ENCODE measurements at places on chromosomes 1 and 21. TPM values are rescaled to one million over a fixed set of nuclear protein-coding genes. Genes with fewer than 3 reads are reported as not detected.

Gene PRDM16
- 0.33 TPM for total RNA-seq

Gene SFN
- 0.28 TPM for total RNA-seq

Gene OLFML2B
- total RNA-seq = not detected

Gene KCNJ9
- total RNA-seq = not detected

Gene CELA2B
- total RNA-seq = not detected

Gene MTARC1
- total RNA-seq = not detected

Gene PGLYRP4
- total RNA-seq = not detected

Gene CADM3
- not detected for total RNA-seq

Gene ATP5PB
- total RNA-seq = 118 TPM

Gene PDZK1
- not detected for total RNA-seq

Gene HAO2
- total RNA-seq = not detected

Gene SEC16B
- not detected for total RNA-seq

DNA sequence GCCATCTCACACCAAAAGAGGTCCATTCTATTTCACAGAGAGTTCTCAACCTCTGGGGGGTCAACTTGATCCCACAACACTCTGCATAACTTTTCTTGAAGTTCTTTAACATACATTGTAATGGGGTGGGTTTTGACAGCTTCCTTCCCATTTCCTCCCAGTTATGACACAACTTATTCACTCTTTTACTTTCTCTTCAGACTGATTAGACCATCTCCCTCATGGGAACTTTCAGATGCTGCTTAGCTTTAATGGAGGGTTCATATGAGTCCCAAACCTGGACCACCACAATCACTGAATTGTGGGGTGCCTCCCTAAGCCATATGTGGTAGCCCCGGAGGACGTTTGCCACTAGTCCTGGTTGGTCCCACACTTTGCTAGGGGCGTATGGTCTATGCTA, 28.3 kb upstream of the KCNJ15 start:
- no peak for DNase-seq

DNA sequence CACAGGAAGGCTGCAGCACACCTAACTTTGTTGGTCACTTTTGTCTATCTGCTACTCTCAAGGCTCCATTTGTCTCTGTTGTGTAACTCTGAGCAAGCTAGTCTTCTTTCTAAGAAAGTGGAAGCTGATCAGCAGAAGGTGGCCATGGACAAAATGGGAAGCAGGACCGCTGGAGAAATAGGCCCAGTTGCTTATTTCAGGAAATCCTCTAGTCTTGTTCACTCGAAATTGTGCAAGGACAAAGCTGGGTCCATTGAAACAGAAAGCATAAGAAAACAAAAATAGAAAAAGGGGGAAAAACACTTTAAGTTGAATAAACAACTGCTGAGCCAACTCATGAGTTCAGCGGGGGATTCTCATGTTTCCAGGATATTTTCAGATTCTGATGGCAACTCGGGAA, 150.1 kb downstream of the PBX1 start:
- DNase-seq = no peak

- DNase-seq = no peak
Measured at GRCh38 chr1:214445831-214446614, 105.4 kb downstream of the PTPN14 start.

- DNase-seq = no peak
Measured at GRCh38 chr1:13766592-13767564, 66.9 kb downstream of the PRDM2 start.

- DNase-seq = no peak
Measured at GRCh38 chr1:34876406-34876805, 16.9 kb upstream of the SMIM12 start.

- no peak for DNase-seq
Measured at GRCh38 chr1:205291596-205291995, 29.9 kb downstream of the NUAK2 start.

GRCh38 chr21:43355925-43356289, 71.0 kb downstream of the SIK1 start:
- DNase-seq = no peak

GRCh38 chr21:26100573-26100972, 70.0 kb downstream of the APP start:
- no peak for DNase-seq

DNA sequence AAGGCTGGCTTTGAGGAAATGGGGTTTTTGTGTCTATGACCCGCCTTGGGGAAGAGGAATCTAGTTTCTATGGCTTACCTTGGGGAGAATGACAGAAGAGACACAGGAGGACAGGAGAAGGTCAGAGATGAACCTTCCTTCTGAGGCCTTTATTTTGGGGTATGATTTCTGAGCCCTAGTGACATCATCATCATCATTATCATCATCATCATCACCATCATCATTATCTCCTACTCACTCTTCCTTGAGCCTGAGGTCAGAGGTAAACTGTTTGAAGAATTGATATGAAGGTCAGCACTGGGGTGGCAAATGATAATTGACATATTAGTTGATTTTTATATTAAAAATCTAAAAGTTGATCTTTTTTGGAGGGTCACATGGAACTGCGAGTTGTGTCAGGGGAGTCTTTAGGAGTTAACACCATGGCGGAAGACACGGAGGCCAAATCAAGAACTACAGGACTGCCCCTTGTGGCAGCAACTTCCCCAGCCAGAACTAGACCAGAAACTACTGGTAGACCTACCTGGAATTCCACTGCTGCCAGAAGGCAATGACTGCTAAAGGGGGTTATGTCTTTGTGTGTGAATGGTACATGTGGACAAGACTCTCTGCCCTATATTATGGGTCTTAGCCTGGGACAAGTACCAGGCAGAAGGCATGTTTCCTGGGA, 49.8 kb upstream of the WLS start:
- no peak for DNase-seq

GRCh38 chr1:179831852-179832699, 45.5 kb downstream of the TOR1AIP2 start:
- DNase-seq = no peak

- no peak for DNase-seq
Measured at GRCh38 chr1:183733715-183734114, 71.2 kb upstream of the RGL1 start.

GRCh38 chr1:77978969-77979876, at the start of gene FUBP1:
Gene FUBP1 (minus strand): TSS chr1:77979072. CDS start chr1:77979004, 68 bp downstream.
- DNase-seq = peak; percentile 91

DNA sequence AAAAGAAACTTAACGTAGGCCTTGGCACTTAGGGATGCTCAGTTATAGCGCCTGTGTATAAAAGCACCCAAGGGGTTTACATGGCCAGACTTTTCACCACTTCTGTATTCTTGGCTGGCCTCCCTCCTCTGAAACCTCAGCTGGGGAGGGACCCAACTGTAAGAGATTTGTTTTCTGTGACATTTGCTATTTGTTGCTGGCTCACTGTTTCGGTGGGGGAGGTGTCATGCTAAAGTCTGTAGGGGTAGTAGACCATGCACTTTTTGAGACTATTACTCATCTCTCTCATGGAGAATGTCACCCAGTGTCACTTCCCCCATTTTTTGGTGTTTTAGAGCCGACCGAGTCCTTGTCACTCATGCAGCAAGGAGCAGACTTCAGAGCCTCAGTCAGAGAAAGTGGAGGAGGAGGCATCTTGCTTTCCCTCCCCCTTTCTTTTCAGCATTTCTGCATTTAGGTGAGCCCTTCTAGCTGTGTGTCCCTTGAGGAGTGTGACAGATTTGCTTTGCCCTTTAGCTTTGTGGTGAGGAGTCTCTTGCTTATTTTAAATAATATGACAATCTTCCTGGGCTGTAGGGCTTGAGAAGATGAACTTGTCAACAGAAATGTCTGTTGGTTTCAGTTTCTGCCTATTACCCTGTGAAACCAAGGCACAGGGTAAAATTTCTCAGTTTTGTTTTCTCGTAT, 160.1 kb downstream of the FASLG start:
- DNase-seq = no peak

- DNase-seq = no peak
Measured at GRCh38 chr21:35473496-35473895, 424.4 kb upstream of the RUNX1 start.

DNA sequence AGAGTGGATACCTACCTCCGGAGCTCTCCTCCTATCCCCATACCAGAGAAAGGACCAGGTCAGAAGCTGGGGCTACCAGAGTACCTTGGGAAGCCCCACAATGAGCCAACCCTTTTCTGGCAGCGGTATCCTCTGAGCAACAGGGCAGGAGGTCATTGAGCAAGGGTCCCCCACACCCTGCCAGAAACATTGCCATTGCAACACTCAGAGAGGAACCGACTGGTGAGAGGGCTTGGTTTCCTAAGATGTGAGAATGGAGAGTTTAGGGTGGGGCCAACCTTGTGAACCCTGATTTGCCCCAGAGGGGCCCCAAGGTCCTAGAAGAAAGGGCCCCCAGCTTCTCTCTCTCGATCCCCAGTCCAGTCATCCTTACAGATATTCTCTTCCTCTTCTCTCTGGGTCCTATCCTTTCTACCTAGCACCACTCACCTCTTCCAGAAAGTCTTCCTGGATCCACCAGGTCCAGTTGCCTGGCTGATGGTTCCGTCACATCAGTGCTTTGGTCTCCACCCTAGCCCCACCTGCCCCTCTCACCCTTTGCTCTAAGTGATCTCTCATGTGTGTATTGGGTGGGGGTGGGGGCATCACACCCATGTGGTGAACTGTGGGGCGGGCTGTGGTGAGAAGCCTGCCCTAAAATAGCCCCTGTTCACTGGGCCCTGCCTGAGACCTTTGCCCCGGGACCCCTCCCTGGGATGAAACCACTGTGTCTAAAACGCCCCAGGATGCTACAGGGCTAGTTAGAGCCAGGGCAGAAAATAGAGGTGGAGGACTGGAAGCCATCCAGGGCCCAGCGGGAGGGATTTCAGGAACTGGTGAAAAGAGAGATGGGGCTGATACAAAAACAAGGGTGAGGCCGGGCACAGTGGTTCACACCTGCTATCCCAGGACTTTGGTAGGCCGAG, 8.7 kb downstream of the FGR start:
- no peak for DNase-seq

DNA sequence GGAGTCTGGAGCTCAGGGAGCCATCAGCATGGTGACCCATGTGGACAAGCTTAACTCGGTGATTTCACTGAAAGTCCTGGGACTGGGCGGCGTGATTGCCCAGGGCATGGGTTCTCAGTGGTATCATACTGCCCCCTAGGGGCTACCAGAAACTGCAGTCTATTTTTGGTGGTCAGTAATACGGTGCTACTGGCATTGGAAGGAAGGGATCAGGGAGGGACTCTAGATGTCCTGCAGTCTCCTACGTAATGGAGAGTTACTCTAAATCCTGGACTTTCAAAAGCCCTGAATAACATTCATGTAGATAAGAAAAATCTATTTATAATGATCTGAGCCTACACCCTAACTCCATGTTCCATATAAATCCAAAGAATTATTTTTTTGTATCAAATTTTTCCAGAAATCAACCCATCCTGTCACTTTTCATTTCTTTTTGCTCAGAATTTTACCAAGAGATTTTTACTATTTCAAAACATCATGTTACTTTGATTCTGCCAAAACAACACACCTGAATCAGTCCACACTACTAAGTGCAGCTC, 37.3 kb downstream of the PABPC4 start:
- peak; percentile 50 for DNase-seq

DNA sequence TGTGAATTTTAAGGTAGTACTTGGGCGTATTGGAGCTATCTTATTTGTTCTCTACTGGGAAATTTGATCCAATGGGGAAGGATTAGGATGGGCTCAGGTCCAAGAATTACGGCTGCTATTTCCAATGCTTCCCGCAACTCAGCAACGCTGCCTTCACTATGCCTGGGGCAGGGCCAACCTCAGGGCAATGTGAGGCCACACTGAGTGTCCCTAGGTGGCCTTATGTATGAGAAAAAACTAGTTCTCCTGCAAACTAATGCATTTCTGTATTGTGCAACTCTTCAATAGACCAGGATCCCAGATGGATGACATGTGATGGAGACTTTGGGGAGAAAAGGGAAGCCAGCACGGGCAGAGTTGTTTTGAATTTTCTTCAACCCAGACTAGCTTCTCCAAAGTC, 168.1 kb downstream of the DUSP10 start:
- DNase-seq = no peak

- peak; percentile 47 for DNase-seq
Measured at GRCh38 chr1:204162494-204163074, 3.6 kb downstream of the REN start.

DNA sequence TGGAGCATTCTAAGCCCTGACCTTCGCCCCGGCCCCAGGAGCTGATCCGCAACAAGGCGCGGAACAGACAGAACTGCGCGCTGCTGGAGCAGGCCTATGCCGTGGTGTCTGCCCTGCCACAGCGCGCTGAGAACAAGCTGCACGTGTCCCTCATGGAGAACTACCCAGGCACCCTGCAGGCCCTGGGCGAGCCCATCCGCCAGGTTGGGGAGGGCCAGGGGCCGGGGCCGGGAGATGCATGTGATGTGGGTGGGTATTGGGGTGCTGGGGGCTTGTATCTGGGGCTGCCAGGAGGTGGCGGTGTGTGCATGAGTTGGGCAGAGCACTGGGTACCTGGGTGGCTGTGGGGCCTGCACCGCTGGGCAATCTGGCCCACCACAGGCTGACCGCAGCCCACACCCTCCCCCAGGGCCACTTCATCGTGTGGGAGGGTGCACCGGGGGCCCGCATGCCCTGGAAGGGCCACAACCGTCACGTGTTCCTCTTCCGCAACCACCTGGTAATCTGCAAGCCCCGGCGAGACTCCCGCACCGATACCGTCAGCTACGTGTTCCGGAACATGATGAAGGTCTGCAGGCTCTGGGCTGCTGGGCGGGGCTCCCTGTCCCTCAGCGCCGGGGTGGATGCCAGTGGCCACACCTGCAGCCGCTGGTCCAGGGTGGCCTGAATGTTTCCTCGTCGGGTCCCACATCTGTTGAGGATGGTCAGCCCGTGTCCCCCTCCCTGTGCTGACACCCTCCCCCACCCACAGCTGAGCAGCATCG, 65.8 kb downstream of the TRIM11 start:
- DNase-seq = no peak

DNA sequence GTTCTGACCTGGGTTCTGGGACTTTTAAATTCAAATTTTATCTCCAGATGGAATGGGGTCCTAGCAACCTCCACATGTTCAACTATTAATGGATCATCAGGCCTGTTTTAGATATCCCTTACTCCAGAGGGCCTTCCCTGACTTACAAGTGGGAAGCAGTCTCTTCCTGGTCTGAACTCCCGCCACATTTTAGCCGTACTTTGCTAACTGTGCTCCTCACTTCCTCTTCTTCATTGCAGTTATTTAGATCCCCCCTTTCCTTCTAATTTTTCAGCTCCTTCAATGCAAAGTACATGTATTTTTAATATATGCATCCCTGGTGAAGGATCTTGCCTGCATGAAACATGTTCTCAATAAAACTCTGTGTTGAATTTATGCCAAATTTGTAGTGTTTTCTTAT, 3.7 kb downstream of the CD1A start:
- no peak for DNase-seq

- DNase-seq = no peak
Measured at GRCh38 chr1:7703321-7704213, 67.5 kb upstream of the VAMP3 start.

GRCh38 chr1:22861764-22862440, 110.8 kb downstream of the LACTBL1 start:
- DNase-seq = no peak

GRCh38 chr21:45139473-45139872, 65.1 kb downstream of the ADARB1 start:
- DNase-seq = no peak

- DNase-seq = no peak
Measured at GRCh38 chr1:158311066-158311465, 20.3 kb downstream of the CD1B start.

Data from T-cell (primary cell).